NCI-H1930 (cell line): ENCODE measurements at places on chromosomes 5 and 9.
A peak's percentile ranks its signal among the peaks of the same experiment; 100 is the strongest.

DNA sequence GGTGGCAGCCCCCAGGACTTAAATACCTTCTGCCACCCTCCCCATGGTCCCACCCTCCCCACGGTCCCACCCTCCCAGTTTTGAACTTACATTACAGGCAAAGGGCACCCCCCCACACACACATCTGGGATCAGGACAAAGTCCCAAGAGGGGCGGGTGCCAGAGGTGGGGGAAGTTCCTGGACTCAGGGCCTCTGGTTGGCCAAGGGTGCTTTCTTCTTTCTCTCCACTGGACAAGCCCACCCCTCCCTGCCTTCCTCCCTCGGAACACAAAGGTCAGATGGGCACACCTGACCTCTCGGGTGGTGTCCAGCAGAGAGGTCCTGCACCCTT lies 19.1 kb upstream of the RALGDS start:
- DNase-seq = no peak

DNA sequence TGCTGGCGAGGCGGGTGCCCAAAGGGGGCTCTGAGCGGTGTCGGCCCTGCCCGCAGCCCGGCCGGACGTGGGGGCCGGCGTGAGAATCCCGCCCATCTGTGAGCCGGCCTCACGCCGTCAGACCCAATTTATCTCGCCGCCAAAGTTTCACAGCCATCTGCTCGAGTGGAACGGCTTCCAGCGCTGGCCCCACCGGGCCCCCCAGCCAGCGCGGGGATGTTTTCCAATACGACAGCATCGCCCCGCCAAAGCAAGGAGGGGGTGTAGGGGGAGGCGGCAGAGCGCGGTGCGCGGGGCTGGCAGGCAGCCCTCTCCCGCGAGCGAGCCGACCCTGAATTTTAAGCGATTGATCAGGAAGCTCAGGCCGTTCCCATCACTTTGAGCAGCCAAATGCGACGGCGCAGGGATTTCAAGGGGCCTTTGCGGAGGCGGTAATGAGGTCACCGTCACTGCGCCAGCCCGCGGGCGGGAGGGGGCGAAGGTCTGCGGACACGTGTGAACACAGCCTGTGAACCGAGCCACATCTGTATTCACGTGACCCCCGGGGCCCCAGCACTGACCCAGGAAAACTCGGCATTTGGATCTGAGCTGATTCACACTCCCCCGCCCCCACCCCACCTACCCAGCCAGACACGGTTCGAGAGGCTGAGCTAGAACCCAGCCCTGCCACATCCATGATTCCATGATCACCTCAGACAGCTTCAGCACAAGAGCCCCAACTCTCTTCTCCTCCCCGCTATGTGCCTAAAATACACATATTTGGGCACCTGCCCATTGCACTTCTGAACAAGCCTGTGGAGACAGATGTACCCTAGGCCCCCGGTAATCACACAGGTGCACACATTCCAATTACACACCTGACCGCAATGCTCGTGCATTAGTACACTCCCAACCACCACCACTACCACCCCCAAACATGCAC lies 47.8 kb upstream of the PSD2 start:
- DNase-seq = no peak

DNA sequence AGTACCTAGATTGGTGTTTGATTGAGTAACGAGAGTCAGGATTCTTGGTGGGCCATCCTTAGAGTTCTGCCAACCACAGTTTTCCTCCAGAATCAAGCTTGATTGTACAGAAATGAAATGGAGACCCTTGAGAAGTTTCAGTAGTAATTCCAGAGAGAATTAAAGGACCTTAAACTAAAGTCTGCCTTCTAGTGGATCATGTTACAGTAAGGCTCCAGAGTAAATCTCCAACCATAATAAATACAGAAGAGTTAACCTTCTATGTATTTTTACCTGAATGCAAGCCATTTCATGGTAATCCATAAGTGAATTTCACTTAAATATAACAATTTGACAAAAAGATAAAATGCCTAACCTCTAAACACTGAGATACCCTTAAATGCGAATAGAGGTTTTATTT lies 53.0 kb upstream of the CNTLN start:
- DNase-seq = no peak

DNA sequence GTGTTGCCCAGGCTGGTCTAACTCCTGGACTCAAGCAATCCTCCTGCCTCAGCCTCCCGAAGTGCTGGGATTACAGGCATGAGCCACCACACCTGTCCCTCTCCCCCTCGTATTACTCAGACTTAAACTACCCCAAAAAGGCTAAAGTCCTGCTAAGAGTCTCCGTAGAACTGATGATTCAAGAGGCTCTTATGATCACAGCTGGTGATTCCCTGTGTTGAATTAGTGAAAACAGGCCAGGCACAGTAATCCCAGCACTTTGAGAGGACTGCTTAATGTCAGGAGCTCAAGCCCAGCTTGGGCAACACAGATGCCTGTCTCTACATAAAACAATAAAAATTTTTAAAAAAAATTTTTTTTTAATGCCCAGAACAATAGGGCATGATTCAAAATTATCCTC lies 9.2 kb downstream of the CDC26 start:
- no peak for DNase-seq

- DNase-seq = peak; percentile 95
Observed at GRCh38 chr5:38660194-38660668, 103.8 kb upstream of the LIFR start.

DNA sequence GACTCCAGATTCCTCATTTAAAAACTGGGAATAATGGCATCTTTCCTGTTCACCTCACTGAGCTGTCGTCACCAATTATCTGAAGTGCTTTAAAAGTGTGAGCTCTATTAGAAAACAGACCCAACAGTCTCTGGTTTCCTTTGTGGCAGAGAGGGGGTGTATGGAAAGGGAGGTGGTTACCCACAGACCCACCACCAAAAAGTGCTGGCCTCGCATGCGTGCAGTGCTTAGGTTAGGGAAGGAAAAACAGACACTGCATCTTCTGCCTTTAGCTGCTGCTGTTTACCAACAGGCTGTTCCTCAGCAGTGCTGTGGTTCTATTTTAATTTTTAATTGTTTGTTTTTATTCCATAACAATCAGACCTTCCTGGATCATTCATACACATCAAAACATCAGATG lies 249.6 kb downstream of the PIK3R1 start:
- DNase-seq = no peak

- DNase-seq = no peak
Observed at GRCh38 chr5:151667083-151667482, 19.6 kb downstream of the SPARC start.

DNA sequence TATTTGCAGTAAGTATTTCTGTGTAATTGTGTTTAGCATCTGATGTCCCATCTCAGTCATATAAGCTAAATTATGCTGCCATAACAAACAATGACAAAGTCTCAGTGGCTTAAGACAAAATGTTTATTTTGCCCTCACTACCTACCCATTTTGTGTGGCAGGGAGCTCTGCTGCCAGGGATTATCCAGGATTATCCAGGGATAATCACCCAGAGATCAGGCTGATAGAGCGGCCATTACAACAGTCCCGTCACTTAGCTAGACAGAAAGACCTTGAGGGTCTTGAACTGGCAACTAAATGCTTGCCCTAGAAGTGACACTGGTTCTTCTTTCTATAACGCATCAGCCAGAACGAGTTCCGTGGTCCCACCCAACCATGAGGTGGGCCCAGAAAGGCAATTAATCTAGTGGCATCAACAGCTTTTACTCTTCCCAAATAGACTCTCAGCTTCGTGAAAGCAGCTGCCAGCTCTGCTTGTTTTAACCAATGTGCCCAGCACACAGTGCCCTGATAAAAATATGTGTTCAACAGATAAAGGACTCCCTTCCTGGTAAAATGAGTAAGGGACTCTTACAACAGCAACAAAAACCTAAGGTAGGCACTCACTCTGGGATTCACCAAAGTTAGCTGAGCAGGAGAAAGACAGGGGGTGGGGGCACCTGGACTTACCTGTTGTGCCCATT lies 22.8 kb downstream of the CCDC69 start:
- no peak for DNase-seq

DNA sequence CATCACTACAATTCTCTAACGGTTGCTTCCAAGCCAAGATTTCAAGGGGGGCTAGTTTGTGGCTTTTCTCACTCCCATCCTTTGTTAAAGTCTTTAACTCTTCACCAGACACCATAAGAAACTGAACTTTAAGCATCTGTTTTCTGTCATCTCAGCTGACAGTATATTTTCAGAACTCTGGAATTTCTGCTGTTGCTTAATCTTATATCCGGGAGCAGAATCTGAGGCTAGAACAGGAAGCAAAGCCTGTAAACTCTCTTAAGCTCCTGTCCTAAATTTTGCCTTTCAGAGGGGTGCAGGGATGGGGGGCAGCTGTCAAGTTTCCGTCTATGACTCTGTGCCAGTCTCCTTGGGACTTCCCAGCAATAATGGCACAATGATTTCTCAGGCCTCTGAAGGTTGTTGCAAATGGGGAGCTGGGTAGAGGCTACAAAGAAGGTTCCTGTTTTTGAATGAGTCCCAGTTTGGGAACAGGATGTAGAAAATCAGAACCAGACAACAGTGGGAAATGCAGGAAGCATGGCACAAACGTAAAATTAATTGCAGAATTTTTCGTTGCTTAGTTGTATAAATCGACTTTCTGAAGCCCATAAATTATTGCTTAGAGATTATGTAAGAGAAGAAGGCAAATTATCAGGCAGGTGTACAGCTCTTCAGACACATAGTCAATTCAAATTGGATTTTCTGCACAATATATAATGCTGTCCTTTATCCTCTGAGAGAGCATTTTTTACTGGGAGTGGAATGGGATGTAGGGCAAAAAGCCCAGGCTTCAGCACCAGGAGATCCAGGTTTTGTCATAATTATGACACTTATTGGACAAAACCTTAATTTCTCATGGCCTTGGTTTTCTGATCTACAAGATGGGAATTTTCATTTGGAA lies 430.9 kb downstream of the DMAC1 start:
- no peak for DNase-seq

DNA sequence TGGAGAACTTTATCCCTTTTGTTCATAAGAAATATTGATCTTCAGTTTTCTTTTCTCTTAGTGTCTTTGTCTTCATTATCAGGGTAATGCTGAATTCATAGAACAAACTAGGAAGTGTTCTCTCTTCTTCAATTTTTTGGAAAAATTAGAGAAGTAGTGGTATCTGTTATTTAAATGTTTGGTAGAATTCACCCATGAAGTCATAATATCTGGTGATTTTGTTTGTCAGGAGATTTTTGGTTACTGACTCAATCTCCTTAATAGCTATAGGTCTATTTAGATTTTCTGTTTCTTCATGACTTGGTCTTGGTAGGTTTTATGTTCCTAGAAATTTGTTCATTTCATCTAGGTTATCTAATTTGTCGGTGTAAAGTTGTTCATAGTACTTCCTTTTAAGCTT lies 45.4 kb upstream of the STARD4 start:
- no peak for DNase-seq

DNA sequence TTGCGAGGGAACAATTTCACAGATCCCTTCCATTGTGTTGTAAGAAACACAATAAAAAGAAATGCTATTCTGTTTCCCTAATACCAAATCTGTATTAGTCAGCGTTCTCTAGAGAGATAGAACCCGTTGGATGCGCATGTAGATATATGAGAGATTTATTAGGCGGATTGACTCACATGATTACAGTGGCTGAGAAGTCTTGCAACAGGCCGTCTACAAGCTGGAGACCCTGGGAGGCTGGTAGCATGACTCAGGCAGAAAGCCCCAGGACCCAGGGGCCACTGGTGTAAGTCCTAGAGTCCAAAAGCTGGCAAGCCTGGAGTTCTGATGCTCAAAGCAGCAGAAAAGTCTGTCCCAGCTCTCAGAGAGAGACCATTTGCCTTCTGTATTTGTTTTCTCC lies 18.4 kb upstream of the IL17B start:
- no peak for DNase-seq

- DNase-seq = no peak
Observed at GRCh38 chr5:96924016-96924443, 11.8 kb upstream of the LNPEP start.
